ENCODE measurements at places on chromosomes 2 and 18.

DNA sequence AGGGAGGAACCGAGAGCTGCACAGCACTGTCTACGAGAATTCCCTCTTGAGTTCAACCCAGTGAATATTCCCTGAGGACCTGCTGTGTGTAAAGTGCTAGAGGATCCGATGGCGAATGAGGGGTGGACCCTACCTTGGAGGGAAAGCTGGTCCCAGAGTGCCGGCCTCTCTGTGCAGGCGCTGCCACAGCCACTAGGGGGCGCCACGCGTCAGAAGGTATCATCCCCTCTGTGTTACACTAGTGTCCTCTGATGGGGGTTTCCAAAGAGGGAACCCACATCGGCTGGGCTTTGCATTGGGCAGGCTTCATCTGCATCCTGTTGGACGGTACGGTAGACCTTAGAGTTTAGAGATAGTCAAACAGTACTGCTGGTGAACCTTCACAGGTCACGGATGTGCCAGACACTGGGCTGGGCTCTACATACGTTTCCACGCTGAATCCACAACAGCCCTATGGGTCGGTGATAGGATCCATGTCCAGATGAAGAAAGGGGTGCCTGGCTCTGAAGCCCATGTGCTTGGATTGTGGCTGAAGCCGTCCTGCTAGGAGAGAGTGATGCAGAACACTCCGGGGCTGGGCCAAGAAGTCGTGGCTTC is 39.0 kb downstream of the COA5 start:
- peak; percentile 72 for DNase-seq

DNA sequence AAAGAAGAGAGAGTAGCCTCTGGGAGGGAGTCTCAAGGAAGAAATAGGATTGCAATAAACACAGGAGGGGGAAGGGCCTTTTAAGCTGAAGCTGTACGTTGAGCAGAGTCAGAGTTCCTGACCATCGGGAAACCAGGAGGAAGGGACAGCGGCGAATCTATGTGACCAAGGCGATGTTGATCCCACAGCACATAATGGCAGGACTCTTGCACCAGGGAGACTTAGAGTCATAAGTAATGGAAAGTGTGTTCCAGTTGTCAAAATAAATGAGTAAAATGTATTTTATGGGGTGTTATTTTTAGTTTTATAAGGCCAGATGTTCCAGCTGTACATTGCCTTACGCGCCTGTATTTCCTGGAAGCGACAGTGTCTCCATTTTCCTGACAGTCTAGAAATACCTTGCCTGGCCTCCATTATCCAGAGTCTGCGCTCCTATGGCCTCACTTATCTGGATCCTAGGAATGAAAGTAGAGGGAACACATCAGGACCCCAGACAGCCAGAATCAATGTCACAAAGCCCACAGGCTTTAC is 152.8 kb upstream of the COPS8 start:
- no peak for DNase-seq

GRCh38 chr2:36058076-36058475 is 297.5 kb upstream of the CRIM1 start:
- no peak for DNase-seq

GRCh38 chr18:33699372-33699771 is 121.4 kb downstream of the ASXL3 start:
- no peak for DNase-seq

DNA sequence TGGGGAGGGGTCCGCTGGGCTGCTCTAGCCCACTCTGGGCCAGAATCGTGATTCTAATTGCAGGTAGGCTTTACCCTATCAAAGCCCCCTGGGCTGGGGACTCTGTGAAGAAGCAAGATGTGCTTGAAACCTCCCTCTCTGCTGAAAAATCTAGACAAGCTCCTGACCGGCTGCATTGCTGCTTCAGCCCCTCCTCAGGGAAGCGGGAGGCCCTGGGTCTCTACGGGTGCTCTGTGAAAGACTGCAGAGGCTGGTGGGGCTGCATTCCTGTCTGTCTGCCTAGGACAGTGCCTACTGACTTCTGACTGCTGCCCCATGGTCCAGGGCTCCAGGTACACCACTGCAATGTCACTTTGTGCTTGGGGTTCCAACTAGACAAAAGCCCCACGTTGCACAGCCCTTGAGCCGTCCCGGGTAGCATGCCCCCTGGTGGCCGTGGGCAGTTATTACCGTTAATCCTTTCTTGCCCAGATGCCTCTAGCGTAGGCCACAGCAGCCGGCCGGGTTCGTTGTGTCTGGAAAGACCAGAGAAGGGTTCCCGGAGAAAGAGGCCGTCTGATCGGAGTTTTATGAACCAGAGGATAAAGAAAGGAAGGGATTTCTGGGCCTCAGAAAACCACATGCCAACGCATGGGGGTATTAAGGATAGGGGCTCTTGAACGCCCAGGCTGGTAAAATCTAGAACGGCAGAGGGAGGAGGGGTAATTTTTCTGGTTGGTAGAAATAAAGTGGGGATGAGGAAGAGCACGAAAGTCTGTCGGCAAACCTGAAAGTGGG is 15.9 kb upstream of the C1QL2 start:
- peak; percentile 56 for DNase-seq

DNA sequence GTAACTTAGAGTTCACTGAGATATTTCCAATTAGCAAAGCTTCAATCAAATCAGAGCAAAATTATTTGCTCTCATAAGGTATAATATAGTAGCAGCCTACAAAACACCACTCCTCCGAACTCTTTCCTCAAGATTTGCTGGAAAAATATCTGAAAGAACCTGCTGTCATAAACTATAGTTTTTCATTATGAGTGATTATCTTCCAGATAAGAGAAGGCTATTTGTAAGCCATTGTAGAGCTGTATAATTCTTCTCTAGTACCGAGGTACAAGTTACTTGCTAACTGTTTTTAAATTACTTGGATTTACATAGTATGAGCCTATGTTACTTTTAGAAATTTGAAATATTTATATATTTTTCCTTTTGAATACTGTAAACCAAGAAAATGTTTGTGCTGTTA is 2.1 kb downstream of the NDC80 start:
- DNase-seq: no peak

GRCh38 chr2:85314884-85315242 is 12.9 kb downstream of the TGOLN2 start:
- no peak for DNase-seq

DNA sequence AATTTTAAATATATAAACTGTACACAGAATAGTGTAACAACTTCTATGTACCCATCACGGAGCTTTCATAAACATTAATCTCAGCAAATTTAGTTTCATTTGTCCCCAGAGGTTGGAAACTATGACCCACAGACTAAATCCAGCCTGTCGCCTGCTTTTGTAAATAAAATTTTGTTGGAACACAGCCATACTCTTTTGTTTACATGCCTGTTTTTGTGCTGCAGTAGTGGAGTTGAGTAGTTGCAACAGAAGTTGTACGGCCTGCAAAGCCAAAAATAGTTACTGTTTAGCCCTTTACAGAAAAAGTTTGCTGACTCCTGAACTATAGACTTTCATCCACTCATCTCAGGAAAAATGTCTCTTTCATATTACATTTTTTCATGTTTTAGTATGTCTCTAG is 39.8 kb downstream of the RBM45 start:
- DNase-seq: no peak

DNA sequence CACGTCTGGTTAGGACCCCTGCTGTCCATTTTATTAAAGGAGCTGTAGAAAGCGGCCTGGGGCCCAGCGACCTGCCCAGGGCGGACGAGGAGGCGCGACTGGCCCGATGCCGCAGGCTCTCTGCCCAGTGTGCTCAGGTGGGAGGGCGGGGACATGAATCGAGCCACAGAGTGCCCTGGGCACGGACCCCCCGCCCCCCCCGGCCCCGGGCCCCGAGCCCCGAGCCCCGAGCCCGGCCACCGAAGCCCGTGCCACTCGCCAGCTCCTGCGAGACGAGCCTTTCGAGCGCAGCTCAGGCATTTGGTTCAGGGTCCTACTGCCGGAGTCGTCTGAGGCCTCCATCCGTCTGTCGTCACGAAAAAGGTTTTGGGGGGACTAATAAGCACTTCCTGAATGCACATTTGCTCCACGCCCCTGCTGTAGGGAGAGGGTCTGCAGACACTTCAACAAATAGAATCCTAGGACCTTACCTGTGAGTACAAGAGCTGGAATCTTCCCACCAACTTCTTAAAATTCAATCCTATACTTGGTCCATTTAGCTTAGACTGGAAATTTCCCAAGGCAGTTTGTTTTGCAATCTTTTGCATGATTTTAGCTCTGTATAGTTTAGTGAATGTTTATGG is 602 bp upstream of the ADAM17 start:
- DNase-seq: no peak

DNA sequence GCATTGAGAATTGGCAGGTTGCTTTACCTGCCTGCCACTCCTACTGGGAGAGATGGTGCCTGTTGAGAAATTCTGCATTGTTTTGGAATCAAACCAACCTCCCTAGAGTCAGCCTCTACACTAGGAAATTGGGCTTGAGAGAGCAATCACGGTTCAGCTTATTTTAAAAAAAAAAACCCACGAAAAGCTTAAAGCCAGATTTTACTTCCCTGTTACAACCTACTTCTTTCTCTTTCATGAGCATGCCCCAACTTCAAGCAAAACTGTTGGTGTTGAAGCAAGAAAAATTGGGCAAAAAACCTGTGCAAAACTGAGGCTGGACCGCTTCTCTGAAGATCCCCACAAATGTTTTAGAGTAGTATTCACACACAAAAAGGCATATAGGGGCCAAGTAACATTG is 134.6 kb upstream of the ZEB2 start:
- DNase-seq: no peak

DNA sequence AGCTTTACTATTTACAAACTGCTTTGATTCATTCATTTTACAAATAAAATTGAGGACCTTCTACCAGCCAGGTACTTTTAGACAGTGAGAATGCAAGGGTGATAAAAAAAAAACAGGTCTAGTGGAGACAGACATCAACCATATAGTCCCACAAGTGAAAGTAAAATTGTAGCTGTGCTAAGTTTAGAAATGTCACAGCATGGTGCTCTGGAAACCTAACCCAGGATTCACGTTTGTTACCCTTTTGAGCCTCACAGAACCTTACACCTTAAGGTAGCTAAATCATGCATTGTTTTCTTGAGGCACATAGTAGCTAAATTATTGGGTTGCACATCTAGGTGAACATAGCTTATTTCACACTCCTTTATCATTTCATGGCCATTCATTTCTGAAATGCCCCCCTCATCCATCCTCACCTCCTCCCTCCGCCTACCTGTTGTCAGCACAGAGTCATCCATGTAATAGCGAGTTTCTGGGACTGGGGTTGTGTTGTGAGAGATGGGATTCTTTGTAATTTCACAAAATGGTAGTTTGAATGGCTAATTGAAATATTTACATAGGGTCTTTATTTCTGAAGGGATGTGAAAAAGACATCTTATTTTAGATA is 7.1 kb downstream of the MTA3 start:
- no peak for DNase-seq

GRCh38 chr2:20692081-20692480 is 25.1 kb downstream of the GDF7 start:
- no peak for DNase-seq

GRCh38 chr2:20381457-20381856 is 30.8 kb upstream of the PUM2 start:
- no peak for DNase-seq

DNA sequence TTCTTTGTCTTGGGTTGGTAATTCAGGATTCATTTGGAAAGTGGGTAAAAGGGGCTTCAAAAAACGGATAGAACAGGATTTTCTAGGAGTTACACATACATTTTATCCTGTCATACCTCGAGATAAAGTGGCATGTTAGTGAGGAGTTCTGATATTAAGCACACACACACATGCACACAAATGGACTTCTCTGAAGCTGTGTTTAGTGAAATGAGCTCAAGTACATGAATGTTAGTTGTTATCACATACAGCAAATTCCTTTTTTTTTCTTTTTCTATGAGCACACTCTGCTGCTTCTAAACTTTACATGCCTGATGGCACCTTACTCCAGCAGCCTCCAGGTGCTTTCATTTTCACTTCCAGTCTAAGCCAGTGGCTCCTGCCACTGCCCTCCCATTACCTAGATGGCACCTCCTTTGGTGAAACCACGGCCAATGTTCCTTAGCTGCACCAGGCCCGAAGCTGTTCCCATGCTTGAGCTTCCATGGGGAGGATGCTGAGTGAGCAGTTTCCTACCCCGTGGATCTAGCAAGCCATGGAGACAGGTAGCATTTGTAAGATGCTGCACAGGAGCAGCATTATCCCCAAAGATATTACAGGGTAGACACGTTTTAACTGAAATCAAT is 49.7 kb downstream of the STAT1 start:
- DNase-seq: no peak

- peak; percentile 23 for DNase-seq
These were observed 34.3 kb downstream of the PXDN start for GRCh38 chr2:1709946-1710560.

DNA sequence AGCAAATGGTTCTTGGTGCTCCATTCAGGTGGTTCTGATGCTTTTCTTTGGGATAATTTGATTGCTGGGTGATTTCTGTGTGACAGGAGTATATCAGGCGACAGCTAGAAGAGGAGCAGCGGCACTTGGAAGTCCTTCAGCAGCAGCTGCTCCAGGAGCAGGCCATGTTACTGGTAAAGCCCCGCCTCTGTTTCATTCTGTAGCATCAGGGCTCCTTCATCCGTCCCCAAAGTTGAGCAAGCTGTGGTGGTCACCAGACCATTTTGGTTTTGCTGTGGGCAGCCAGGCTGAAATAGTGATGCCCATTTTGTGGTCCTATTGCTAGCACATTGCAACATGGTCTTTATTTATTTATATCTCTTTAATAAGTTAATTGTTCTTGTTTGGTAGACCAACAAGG is 132.8 kb upstream of the IL1R2 start:
- no peak for DNase-seq

DNA sequence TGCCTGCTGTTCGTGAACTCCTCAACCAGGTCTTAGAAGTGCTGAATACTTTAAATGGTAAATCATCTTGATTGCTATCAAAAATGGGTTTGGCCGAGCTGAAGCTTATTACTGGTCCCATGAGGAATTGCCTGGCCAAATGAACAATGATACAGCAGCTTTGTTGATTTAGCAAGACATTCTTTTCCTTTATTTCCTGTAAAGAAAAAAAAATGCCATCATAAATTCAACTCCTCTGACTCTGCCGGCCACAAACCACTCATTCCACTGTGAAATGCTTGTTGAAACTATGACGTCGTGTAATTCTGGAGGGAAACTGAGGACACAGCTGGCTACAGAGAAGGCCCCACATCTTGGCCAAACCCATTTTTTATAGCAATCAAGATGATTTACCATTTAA is 74.2 kb upstream of the ID2 start:
- no peak for DNase-seq

DNA sequence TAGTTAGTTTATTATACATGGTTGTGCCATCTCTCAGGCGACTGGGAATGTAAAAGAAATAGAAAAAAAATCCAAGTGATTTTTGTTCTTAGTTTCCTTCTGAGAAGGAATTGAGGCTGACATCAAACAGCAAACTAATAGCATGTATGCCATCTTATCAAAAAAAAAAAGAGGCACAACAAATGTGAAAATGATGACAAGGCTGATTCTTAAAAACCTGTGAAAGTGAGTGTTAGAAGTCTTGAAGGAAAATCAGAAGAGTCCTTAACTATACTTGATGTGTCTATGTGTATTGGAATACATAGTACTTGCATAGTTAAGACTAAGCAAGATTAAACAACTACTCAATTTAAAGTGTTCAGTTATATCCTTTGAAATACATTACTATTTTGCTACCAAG is 161.0 kb downstream of the CCDC85A start:
- DNase-seq: no peak

All from Right ventricle myocardium superior (tissue), 1 donor.